ENCODE measurements at places on chromosomes 1 and 21.

DNA sequence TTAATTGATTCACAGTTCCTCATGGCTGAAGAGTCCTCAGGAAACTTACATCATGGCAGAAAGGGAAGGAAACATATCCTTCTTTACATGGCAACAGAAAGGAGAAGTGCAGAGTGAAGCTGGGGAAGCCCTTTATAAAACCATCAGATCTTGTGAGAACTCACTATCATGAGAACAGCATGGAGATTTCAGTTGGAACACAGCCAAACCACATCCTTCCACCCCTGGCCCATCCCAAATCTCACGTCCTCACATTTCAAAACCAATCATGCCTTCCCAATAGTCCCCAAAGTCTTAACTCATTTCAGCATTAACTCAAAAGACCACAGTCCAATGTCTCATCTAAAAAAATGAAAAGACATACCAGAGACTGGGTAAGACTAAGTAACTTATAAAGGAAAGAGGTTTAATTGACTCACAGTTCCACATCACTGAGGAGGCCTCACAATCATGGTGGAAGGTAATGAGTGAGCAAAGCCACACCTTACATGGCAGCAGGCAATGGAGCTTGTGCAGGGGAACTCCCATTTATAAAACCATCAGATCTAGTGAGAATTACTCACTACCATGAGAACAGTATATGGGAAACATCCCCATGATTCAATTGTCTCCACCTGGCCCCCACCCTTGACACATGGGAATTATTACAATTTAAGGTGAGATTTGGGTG lies 105.2 kb downstream of the MRPL39 start:
- no peak for DNase-seq

- DNase-seq: no peak
These were observed 9.3 kb upstream of the PIGC start for GRCh38 chr1:172453153-172453545.

DNA sequence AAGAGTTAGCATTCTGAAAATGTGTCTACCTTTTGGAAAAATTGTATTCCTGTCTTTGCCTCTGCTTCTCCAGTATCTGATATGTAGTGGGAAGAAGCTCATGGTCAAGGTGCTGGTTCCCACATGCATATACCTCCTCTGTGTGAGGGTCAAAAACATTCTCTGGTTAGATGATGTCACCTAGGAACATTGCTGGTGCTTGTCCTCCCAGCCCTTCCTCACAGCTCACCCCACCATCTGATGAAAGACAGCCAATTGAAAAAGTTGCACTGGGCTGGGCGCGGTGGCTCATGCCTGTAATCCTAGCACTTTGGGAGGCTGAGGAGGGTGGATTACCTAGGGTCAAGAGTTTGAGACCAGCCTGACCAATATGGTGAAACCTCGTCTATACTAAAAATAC lies 154.4 kb downstream of the NR5A2 start:
- DNase-seq: no peak

GRCh38 chr21:15437883-15438282 lies 291.9 kb upstream of the USP25 start:
- DNase-seq: peak; percentile 47

DNA sequence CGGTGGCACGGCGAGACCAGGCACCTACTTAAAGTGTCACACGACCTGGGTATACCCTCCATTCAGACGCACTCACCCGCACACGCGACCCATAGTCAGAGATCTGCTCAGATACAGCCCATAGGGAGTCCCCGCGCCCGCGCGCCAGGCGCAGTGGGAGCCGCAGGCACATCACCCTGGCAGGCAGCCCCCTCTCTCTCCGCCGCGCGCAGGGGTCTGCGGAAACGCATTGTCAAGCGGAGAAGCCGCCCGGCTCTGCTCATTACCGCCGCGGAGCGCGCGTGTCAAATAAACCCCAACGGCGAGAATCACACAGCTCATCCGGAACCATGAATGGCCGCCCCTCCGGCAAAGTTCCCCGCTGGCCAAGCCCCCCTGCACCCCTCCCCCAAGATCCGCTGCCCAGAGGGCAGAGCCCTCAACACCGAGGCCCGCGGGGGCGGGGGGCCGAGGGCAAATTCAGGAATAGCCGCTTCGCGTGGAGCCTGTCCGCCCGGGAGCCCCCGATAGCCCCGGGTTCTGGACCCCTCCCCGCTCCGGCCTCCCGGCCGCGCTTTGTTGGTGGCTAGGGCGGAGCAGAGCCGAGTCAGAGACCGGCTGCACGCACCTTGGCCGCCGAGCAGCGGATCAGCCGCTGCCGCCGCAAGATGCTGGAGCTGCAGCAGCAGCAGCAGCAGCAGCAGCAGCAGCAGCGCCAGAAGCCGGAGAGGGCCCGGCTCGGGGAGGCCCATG lies 522 bp downstream of the LRP8 start:
- DNase-seq: peak; percentile 42

DNA sequence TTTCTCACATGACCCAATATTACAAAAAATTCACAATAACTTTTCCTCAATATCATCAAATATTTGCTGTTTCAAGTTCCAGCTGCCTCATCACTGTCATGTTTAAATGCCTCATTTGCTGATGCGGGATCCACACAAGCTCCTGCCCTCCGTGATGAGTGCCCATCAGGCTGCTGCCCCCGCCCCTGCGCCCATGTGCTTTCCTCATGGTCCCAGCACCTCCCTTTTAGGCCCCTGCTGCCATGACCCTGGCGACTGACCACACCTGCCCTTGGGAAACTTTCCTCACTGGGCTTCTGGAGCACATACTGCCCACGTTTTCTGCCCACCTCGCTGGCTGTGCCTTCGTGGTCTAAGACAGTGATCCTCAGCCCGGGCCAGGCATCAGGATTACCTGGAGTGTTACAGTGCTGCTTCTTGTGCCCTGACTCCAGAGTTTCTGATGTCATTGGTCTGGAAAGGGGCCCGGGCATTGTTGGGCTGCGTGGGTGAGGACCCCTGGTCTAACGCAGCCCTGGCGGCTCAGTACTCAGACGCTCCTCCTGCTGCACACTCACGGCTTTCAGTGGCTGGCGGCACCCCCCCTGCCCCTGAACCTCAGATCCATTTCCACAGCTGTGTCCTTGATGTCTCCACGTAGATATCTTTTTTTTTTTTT lies 20.5 kb downstream of the PLEKHM2 start:
- no peak for DNase-seq

DNA sequence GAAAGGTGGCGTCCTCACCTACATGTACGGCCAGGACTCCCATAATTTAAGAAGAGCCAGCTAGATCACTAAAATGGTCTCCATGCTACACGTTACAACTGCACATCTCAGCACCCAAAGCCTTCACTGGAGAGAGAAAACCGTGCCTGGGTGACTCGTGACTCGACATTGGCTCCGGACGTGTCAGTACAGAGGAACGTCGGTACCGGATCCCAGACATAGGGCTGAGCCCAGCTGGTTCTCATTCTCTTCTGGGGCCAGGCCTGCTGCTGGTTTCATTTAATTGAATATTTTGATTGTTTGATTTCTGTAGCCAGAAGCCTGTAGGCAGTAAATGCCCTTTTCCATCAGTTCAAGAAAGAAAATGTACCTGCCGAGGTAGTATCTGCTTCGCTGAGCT lies 93.1 kb downstream of the HHIPL2 start:
- DNase-seq: peak; percentile 61

DNA sequence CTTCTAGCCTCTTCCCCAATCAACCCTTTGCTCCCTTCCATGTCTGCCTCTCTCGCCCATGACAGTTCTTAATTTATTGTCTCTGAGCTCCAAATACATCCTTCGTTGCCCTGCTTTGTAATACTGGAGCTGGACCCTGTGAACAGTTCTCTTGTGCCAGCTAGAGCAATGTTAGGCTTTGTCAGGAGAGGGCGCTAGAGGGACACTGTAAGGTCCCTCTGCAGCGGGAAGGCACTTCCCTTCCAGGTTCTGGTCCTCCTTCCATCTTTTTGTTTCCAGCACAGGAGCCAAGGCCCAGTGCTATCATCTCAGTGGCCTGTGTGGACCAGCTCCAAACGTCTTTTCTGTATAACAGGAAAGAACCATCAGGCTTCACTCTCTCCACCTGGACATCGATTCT lies 95.9 kb downstream of the PTPRU start:
- DNase-seq: peak; percentile 41

DNA sequence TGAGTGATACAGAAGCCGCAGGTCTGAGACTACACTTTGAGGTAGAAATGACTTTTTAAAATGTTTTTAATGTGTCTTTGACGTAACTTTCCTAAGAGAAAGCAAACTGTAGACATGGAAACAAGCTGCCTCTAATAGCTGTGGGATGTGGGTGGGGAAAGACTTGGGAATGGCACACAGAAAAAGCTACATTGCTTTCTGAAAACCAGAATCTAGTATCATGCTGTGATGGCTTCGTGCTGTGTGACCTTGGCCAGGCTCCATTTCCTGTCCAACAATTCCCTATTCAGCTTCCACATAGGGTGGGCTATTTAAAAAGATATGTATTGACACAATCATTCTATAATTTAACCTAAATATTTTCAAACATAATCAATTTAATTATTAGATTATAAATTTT lies 909.1 kb downstream of the NCAM2 start:
- DNase-seq: no peak

DNA sequence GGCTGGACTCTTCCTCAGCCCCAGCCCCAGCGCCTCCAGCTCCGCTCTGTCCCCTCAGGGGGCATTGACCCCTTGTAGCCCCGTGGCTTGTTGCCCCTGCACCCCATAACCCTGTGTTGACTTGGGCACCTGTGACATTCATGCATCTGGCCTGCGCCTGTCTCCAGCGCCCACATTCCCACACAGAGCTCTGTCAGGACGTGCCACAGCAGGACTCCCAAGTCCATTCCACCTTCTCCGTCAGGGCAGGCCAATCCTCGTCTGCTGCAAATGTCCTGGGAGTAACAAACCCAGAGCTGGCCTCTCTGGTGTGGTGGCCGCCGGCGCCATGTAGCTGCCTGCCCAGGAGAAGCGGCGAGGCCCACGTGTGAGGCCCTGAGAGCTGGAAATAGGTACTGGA lies 60.6 kb downstream of the AGPAT3 start:
- no peak for DNase-seq

GRCh38 chr1:188706742-188707141 lies 1770.9 kb downstream of the BRINP3 start:
- peak; percentile 43 for DNase-seq

DNA sequence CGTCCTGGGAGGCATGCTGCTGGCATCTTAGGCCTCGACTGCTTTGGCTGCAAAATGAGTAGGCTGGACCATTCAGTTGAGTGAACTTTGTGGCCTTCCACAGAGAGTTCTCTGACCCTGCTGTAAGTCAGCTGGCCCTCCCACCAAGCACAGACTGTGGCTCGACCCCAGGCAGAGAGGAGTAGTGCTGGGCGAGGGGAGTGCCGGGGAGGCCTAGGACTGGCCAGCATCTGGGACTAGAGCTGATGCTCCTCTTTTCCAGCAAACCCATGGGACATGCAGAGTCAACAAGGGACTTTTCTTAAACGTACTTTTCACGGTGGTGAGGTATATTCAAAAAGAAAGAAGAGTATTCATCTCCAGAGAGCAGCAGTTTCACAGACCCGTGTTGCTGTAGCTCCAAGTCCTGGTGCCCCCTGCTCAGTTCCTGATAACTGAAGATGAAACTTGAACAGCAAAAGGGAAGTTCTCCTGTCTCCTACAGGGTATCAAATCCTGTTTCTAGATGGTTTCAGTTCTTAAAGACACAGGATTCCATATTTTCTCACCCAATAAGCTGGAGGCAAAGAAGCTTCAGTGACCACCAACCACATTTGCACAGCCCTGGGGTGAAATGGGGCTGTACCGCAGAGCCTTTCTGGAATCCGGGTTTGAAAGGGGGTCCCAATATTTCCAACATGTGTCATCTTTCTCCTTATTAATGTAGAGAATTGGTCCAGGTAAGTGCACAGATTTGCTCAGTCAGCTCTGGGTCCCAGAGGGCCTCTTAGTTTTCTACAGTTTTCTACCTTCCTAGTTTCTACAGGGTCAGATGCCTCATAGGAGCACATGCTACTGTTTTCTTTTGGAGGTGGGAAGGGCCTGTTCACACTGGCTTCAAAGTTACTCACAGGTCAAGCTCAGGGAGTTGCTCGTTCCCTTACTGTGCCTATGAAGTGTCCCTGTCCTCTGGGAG lies 20.9 kb downstream of the BATF3 start:
- no peak for DNase-seq

DNA sequence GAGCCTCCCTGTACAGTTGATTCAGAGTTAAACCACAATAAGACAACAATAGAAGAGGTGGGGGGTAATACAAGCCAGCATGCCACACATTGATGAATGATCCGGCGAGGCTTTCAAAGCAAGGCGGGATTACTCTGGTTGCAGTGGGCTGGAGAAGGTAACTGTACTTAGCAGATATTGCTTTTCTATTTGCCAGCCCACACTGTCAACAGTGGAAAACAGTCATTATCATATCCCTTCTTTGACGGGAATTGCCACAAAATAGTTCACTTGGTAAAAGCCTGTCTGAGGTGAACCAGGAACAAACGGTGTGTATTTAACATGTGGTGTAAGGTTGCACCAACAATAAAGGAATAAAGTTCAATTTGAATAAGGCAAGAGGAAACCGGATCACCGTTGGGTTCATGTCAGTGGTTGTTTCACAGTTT lies 5.8 kb upstream of the KCNJ15 start:
- no peak for DNase-seq

- DNase-seq: no peak
These were observed 13.2 kb upstream of the SLC45A3 start for GRCh38 chr1:205693421-205693991.

GRCh38 chr1:973459-974292 lies 7.4 kb downstream of the PLEKHN1 start:
- DNase-seq: no peak

GRCh38 chr1:75338616-75339483 lies 204.7 kb downstream of the LHX8 start:
- no peak for DNase-seq

All from EL (cell line).